ENCODE measurements at places on chromosomes 1 and 21.

DNA sequence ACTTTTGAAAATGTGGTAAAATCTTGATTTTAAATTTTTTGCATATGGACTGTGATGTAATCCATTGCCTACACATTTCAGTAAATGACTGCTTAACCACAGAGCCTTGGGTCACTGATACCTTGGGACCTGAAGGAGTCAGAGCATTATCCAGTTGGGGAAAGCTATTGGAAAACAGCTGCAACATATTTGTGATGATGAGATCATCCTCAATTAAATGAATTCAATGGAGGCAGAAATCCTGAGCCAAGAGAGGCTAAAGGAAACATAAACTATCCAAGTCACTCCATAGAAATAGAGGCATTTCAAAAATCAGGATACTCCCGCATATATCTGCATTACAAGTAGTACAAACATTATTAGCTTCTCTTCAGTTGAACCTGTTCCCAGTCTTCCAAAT lies 99.8 kb upstream of the PRMT6 start:
- no peak overlapping the region for H3K4me3 ChIP-seq
- no peak overlapping the region for H3K27ac ChIP-seq
- DNase-seq: no peak

- H3K27me3 ChIP-seq: no peaks in the 10 kb centered on the region
- peak overlapping the region; percentile 38 for H3K4me3 ChIP-seq
- peaks cover 34% of the 10 kb centered on the region for H3K4me1 ChIP-seq
- H3K27ac ChIP-seq: no peak overlapping the region
- no peak for DNase-seq
Observed at GRCh38 chr1:43370564-43370963, 2.8 kb upstream of the ELOVL1 start.

- no peaks in the 10 kb centered on the region for H3K27me3 ChIP-seq
Observed at GRCh38 chr1:245475961-245476516, 321.3 kb downstream of the KIF26B start.

GRCh38 chr1:241637604-241638003 lies 2.6 kb downstream of the CHML start:
- peaks cover 62% of the 10 kb centered on the region for H3K4me1 ChIP-seq
- H3K4me3 ChIP-seq: peak overlapping the region; percentile 80
- H3K36me3 ChIP-seq: peaks cover 14% of the 10 kb centered on the region

DNA sequence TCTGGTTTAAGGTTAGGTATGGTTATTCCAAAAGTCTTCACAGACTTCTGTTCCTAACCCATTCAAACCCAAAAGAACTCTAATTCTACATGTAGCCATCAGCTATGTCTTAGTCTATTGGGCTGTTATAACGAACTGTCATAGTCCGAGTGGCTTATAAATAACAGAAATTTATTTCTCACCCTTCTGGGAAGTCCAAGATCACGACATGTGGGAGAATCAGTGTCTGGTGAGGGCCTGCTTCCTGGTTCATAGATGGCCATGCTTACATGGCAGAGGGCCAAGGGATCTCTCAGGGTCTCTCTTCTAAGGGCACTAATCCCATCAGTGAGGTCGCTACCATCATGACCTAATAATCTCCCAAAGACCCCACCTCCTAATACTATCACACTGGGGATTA lies 103.0 kb upstream of the PPP2R5A start:
- H3K27ac ChIP-seq: no peak overlapping the region
- peaks cover 8% of the 10 kb centered on the region for H3K4me1 ChIP-seq
- no peak overlapping the region for H3K4me3 ChIP-seq

DNA sequence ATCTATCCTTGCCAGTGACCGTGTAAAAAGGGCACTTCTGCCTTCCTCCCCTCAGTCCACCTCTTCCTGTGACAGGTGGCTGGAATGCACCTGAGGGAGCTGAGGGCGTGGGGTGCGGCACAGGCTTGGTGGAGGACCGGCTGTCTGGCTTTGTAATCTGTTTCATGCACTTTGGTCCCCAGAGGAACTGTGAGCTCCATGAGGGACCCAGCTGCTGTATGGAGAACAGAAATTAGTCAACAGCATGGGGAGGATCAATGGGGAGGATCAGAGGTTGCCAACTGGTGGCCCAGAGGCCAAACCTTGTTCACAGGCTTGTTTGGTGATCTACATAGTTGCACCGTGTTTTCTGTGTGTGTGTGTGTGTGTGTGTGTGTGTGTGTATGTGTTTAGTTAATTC lies 19.0 kb upstream of the LUZP1 start:
- H3K27me3 ChIP-seq: peaks cover 15% of the 10 kb centered on the region
- H3K4me1 ChIP-seq: peaks cover 3% of the 10 kb centered on the region
- H3K4me3 ChIP-seq: no peak overlapping the region
- H3K27ac ChIP-seq: no peak overlapping the region
- no peak for DNase-seq
